ENCODE measurements at places on chromosomes 1 and 21.

GRCh38 chr1:78383923-78384322, 106.9 kb upstream of the PTGFR start:
- DNase-seq = no peak

- no peak for DNase-seq
Observed at GRCh38 chr1:30472009-30472408, 251.4 kb downstream of the MATN1 start.

GRCh38 chr21:34510148-34511142, 1.6 kb downstream of the KCNE1 start:
- DNase-seq = no peak

DNA sequence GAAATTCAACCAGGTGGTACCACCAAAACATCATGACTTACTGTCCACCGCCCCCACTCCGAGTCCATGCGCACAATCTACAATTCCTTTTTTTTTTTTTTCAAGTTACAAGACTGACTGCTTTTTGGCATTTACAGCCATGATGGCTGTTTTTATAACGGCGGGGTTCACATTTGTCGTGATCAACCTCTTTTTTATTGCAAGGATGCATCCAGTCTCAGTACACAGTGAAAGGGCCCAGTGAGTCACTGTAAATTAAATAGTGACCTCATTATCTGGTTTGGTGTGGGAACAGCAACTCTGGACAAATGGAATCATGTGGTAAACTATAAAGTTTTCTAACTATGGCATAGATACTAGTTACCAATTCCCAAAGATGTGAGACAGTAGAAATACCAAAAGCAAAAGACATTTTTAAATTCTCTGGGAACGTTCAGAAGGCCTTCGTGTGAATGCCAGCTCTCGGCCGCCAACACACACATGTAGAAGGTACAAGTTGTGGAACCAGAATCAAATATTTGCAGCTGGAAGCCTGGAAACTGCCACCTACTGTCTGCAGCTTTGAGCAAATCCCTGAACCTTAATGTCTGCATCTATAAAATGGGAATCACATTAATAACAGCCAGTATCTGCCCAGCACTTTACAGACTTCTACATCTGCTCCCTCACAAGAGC, 4.9 kb downstream of the GLIS1 start:
- no peak for DNase-seq

- no peak for DNase-seq
Observed at GRCh38 chr1:56256153-56257000, 323.0 kb downstream of the PLPP3 start.

GRCh38 chr1:156629823-156630449, 10.7 kb downstream of the HAPLN2 start:
- no peak for DNase-seq

GRCh38 chr1:5585256-5585655, 407.0 kb downstream of the NPHP4 start:
- DNase-seq = no peak

GRCh38 chr1:65063025-65063424, 85.0 kb upstream of the AK4 start:
- DNase-seq = no peak

DNA sequence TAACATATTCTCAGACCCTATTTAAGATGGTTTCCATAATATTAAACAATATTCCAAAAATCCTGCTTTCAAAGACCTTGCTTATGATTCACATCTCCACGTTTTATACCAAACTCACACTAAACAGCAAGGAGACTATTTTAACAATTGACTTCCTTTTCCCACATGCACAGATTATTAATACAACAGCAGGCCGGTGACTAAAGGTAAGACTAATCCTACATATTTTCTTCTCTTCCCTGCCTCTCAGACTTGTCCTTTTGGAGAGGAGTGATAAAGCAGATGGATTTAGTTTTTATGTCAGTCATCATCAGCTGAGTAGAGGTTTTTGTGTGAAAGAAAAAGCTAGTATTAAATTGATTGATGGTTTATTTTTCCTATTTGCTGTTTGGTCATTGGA, 400.6 kb downstream of the NTNG1 start:
- DNase-seq = no peak

DNA sequence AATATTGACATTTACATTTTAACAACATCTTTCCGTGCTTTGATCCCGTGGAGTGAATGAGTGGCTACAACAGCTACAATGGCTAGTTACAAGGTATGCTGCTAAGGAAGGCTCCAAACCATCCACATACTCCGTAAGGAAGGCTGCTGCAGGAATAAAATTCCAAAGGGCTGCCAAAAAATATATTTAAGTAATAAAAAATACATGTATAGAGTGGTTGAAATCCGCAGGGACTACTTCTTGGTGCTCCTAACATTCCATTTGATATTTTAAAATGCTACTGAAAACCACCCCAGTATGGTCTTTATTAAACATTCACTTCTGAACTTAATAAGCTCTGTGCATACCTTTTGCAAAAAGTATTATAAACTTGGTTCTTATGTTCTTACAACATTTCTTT, 25.3 kb downstream of the TNFSF4 start:
- DNase-seq = no peak

- no peak for DNase-seq
Observed at GRCh38 chr1:17143760-17144159, 24.5 kb upstream of the PADI2 start.

DNA sequence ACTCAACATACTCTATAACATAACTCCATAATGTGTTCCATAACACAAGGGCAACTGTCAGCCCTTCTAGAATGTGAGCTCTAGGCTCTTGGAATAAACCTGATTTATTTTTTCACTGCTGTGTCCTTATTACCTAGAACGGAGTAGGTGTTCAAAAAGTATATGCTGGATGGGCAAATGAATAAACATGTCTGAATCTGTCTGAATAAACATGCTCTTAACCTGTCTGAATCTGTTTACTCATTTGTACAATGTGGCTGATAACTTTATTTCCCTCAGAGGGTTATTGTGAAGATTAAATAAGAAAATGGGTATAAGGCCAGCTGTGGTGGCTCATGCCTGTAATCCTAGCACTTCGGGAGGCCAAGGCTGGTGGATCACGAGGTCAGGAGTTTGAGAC, 42.3 kb downstream of the AZIN2 start:
- no peak for DNase-seq

- DNase-seq = no peak
Observed at GRCh38 chr21:41668051-41668541, 98.8 kb downstream of the RIPK4 start.

DNA sequence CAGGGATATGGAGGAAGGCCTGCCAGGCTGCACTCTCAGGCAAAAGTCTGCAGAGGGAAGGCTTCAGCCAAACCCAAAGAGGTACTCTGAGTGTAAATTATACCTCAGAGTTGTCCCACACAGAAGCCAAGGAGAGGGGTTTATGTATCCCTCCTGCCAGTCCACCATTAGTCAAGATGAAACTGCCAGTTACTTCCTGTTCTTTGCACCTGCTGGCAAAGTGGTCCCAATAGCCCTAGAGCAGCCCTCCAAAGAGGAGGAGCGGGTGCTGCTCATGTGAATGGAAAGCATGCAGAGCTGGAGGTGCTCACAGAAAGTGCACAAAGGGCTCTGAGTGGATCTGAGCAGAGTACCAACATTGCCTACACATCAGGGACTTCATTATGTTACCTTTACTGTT, 37.1 kb upstream of the MCOLN3 start:
- DNase-seq = no peak

DNA sequence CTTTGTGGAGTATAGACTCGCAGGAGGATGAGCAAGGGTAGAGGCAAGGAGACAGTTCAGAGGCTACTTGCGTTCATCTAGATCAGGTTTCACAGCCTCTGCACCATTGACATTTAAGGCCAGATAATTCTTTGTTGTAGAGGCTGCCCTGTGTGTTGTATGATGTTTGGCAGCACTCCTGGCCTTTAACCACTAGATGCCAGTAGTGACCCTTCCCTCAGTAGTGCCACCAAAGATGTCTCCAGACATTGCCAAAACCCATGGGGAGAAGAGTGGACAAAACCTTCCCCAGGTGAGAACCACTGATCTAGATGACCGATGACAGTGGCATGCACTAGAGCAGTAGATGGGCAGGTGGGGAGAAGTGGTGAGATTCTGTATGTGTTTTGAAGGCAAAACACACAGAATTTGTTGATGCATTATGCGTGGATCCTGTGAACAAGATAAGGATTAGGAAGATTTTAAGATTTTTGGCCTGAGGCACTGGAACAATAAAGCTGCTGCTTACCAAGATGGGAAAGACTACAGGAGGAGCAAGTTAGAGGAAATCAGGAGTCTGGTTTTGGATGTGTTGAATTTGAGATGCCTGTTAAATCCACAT, 9.9 kb upstream of the COG2 start:
- DNase-seq = no peak

DNA sequence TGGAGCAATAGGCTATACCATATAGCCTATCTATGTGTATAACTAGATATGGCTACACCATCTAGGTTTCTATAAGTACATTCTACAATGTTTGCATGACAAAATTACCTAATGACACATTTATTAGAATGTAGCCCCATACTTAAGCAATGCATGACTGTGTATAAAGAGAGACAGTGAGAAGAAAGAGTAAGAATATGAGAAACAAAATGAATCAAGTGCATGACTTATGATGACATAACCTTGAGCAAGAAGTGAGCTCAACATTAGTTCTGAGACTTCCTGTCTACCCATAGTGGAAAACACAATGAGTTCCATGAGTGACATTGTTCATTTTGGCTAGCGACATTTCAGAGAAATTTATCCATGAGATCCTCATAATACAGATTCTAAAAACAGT, 10.1 kb downstream of the SLC44A5 start:
- DNase-seq = no peak

DNA sequence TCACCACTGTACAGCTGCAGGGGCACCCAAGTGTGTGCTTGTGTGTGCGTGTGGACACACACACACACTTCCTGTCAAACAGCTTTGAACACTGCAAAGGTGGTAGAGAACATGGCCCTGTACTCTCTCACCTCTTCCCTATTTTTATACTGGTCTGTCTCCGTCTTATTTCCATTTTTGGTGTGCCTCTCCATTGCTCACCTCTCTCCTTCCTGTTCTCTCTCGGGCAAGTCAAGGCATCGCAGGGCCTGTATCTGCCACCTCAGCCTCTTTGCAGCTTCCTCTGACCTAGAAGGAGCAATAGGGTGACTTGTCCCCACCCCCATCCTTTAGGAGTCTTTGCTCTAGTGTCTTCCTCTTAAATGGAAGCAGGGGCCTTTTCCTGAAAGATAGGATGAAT, 2.2 kb downstream of the SMCP start:
- no peak for DNase-seq

DNA sequence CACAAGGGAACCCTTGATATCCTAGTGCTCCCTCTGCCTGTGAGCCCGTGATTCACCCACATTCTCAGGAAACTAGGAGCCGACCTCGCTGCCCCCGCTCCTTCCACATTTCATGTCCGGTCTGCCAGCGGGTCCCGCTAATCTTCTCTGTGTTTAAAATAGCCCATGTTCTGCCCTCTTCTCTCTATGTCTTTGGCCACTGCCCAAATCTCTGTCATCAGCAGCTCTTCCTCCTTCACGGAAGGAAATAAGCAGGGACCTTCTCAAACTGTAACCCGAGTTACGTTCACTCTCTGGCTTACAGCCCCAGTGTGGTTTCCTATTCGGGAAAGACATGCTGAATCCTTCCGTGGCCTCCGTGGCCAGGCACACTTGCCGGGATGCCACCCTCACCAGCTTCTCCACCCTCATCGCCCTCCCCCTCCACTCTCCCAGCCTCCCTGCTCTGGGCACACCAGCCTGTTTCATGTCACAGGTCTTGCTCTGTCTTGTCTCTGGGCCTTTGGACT, 21.1 kb upstream of the UBXN10 start:
- no peak for DNase-seq

GRCh38 chr1:29055160-29055559, 68.5 kb downstream of the TMEM200B start:
- no peak for DNase-seq

DNA sequence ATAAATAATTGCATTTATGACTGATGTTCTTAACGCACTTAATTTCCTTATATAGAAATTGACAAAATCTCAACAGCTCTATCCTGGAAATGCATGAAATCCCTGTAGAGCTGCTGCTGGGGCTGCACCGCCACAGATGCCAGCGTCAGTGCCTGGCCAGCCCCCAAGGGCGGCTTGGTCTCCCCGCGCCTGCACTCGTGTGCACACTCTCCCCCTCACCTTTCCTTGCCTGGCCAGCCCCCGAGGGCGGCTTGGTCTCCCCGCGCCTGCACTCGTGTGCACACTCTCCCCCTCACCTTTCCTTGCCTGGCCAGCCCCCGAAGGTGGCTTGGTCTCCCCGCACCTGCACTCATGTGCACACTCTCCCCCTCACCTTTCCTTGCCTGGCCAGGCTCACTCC, 11.3 kb downstream of the TPRG1L start:
- no peak for DNase-seq

DNA sequence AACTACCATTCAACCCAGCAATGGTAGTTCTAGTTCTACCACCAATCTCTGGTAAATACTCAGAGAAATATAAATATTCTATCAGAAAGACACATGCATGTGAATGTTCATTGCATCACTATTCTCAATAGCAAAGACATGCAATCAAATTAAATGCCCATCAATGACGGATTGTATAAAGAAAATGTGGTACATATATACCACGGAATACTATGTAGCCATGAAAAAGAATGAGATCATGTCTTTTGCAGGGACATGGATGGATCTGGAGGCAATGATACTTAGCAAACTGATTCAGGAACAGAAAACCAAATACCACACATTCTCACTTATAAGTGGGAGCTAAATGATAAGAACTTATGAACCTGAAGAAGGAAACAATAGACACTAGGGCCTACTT, 37.5 kb upstream of the C1orf87 start:
- no peak for DNase-seq

DNA sequence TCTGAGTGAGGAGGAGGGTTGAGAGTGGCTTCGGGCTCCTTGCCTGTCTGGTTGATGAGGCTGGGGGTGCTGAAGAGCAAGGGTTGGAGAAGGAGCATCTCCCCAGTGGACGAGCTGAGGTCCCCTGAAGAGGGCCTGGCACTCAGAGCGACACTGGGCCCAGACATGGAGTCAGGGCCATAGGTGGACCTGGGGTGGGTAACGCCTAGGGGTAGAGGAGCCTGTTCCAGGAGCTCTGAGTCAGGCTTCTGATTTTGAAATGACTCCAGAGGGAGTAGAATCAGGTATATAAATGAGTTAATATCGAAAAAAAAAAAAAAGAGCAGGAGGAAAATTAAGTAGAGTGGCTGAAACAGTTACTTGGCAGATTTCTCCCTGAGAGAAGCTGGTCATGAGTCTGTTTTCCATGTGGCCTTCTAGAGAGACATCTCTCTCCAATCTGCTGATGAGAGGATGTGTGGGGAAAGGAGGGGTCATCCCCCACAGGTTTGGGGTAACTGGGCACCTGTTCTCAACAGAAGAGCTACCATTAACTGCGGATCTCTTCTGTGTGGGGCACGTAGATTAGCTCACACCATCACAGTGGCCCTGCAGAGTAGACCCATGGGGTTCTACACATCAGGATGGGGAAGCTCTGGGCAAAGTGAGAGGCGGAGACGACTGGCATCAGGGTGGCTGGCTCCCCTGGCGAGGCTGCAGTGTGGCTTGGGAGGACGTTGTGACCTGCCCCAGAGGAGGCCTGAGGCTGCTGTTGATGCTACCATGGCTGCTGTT, 115.5 kb downstream of the DHRS3 start:
- DNase-seq = no peak
